OCI-LY7 (cell line): ENCODE measurements at places on chromosomes 5 and 9.
A peak's percentile ranks its signal among the peaks of the same experiment; 100 is the strongest.

DNA sequence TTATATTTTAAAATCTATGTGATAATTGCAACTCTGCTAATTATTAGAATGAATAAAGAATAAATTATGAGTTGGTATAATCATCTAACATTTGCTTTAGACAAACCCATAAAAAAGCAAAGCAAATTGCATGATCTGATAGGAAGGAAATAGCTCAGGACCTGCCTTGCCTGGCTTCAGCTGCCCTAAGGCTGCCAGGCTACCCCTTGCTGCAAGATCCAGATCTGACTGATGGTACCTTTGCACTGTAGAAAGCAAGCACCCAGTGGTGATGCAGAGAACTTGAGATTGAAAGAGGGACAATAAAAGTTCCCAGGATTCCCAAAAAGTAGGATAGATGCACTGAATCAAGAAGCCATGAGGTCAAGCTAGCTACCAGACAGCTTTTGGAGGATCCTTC is 100.9 kb upstream of the FSTL4 start:
- DNase-seq = no peak

DNA sequence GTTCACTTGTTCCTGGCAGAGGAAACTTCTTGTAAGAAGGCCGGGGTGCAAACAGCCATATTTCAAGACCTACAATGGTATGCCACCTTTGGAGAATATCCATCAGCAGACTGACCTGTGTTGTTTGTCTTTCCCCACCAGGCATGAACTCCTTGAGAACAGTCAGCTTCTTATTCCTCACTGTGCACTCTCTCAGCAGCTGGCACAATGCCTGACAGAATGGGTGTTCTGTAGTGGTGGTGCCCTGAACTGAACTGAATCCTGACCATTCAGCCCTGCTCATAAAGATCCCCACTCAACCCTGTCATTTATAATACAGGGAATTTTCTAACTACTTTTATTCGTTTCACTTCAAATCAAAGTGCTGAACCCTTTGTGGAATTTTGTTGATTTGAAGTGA is 206.9 kb downstream of the COX7C start:
- DNase-seq = no peak

DNA sequence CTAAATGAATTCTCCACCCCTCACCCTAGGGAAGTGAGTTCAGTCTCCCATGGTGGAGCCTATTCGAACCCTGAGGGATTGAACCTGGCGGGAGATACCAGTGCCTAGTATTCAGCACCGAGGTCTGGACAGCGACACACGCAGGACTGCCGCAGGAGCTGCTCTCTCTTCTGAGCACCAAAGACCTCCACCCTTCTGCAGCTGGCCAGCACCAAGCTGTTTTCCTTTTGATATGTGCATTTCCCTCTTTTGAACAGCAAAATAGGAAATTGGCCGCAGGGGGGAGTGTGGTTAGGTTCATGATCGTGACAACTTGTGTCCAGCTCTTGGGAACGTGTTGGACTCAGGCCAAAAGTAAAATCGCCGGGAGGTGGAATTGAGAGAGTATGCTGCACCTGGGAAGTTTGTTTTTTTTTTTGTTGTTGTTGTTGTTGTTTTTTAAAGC is 1.2 kb upstream of the PCSK1 start:
- DNase-seq = peak; percentile 5

DNA sequence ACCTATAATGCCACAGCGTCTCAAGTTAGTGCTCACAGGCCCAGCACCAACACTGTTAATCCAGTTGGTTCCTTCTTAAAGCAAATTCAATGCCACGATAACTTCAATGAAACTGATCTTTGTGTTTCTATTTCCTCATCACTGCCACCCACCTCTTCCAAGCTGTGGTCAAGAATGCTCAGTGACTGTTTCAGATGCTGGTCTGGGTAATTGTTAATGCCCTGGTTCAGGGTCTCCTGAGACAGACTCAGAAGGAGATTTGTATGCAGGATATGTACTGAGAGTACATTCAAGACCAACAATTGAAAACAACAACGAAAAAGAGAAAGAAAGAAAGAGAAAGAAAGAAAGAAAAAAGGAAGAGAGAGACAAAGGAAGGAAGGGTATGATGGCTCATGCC is 505.3 kb downstream of the TLE4 start:
- DNase-seq = no peak

- DNase-seq = no peak
Measured at GRCh38 chr5:126519637-126520592, 75.1 kb downstream of the ALDH7A1 start.

GRCh38 chr5:34535944-34536623 is 120.0 kb upstream of the RAI14 start:
- no peak for DNase-seq

GRCh38 chr5:144203750-144204596 is 33.3 kb downstream of the KCTD16 start:
- DNase-seq = peak; percentile 64

DNA sequence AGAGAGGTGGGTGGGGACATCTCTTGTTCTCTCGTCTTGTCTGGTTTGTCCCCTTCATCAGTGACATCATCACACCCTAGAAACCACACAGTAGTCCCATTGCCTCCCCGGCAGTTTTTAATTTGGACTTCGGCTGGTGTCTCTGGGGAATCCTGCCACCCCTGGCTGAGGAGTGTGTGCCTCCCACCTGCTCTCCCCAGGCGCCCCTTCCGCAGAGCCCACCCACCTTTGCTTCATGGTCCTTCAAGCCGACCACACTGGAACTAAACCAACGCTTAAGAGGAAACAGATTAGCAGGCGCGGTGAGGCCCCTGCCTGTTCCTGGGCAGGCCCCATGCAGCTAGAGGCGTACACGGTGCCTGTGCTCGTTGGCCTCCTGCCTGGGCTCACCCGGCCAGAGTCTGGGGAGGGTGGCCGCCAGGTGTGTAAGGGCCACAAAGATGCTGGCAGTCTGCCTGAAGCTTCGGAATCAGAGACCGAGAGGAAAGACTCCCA is 107.6 kb upstream of the SPRY4 start:
- no peak for DNase-seq

GRCh38 chr5:51475628-51476027 is 92.4 kb downstream of the ISL1 start:
- DNase-seq = no peak

- no peak for DNase-seq
Measured at GRCh38 chr9:2029666-2030170, 14.6 kb downstream of the SMARCA2 start.

- DNase-seq = no peak
Measured at GRCh38 chr5:96329886-96330529, 103.0 kb downstream of the PCSK1 start.

- no peak for DNase-seq
Measured at GRCh38 chr9:96241391-96241809, 60.6 kb downstream of the HSD17B3 start.

GRCh38 chr9:35522187-35522586 is 32.3 kb downstream of the RUSC2 start:
- DNase-seq = no peak

DNA sequence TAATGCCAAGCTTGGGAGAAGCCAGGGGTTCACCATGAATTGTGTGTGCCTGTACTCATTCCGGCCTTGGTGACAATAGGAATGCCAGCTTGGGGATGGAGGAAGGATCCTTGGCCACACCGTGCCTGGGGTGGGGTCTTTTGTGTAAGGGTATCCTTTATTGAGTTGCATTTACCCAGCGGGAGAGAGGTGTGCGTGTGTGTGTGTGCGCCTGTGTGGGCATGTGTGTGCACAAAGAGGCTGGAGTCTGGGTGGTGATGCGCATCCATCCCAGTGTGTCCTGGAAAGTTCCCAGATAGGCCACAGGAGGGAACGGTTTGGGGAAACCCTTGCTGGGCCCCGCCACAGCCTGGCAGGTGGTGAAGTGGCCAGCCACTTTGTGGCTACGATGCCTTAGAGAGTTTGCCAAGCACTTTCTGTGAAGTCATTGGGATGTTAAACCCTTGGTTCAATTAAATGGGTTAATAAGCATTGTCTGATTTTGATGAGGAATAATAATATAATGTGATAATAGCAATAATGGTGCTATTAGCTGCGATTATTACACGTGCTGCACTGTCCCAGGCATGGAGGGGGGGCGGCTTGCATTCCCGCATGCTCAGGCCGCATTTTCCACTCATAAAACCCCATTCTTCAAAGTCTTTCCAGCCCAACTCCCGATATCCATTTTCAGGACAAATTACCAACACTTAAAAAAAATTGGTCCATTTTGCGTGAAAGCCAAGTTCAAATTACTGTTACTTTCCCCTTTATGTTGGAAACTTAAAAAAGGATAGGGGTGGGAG is 13.7 kb downstream of the PITX1 start:
- DNase-seq = no peak

DNA sequence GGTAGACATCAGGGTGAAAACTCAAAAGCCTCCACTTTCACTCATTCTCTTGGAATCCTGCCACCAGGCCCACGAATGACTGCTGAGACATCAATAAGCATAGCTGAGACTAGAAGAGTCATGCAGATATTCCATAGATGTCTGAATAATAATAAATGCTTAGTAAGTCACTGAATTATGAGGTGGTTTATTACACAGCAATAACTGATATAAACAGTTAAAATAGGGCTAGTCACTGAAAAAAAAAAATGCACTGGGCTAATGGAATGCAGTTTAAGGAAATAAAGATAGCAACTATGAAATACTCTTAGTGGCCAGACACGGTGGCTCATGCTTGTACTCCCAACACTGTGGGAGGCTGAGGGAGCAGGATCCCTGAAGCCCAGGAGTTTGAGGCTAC is 262.8 kb upstream of the CDH6 start:
- no peak for DNase-seq

GRCh38 chr9:109500421-109500974 is 2.4 kb upstream of the PTPN3 start:
- DNase-seq = no peak

- DNase-seq = no peak
Measured at GRCh38 chr9:113926211-113926610, 50.1 kb downstream of the ZNF618 start.

DNA sequence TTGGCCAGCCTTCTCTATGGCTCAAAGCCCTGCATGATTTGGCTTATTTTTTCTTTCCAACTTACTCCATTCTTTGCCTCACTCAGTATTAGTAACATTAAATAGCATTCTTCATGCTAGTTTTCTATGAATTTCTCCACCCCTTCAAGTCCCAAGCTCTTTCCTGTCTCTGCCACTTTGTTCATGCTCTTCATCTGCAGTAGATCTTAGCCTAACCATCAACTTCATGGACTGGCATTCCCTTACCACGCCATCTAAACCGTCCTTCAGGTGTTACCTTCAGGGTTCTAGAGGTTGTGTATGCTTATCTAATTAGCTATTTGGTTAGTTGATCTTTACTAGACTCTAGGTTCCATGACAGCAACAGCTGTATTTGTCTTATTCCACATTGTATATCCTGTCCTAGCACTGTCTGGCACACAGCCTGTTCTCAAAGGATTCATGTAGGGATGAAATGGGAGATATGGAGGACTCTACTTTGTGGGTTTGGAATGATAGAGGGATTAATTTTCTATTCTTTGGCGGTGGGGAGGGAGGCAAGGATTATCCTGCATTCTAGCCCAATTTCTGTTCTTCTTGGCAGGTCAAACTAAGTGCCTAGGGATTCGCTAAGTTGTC is 26.4 kb downstream of the TMEM167A start:
- no peak for DNase-seq

DNA sequence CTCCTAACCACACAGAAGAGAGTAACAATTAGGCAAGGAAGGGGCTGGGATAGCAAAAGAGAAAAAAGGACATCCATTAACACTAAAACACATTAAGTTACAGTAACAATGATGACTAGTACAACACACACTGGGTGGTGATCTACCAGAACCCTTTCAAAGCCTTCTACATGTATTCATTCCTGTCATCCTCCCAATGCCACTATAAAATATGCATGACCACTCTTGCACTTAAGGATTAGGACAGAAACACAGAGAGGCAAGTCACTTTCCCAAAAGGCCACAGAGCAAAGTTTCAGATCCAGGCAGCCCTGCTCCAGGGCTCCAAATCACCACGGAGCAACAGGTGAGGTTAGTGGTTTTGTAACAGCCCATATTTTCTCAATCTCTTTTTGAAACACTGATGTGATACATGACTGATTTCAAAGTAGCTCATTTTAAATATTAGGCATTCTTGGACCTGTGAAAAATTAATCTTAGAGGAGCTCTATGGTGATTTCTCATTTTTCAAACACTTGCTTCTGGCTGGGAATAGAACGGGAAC is 86.7 kb downstream of the AUH start:
- DNase-seq = no peak

DNA sequence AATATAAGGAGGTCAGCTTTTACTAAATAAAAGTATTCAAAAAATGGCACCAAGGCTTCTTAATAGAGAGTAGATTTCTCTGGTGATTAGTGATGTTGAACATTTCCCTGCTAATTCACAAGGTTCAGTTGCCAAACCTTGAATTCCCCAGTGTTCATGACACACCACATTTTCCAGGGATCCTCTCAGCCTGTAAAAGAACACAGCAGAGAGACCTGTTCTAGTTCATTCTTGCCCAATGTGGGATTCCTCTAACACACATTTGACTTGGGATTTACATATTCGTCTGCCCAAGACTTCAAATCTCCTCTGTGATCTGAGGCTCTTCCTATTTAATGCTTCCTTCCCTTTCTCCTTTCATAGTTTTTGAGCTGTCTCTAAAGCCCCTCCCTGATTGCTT is 273.2 kb upstream of the CDH9 start:
- DNase-seq = no peak

GRCh38 chr9:137012694-137013570 is 15.1 kb downstream of the ABCA2 start:
- DNase-seq = no peak

GRCh38 chr5:68345582-68345981 is 130.0 kb downstream of the PIK3R1 start:
- no peak for DNase-seq

- DNase-seq = peak; percentile 30
Measured at GRCh38 chr9:36192196-36192595, 1.5 kb downstream of the CLTA start.

DNA sequence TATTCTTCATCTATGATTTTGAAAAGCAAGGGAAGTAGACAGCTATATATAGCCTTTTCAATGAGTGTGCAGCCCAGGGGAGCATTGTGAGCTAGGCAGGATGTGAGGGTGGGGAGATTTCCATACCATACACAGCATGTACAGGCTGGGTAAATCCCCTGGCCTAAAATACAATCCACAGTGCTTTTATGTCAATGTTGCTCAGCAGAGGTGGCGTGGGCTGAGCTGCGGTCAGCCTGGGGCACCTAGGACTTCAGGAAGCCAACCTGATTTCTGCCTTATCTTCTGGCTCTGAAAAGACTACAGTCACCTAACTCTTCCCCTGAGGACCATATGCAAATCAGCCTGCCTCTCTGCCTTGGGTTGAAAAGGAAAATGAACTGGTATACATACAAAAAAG is 6.3 kb upstream of the GARIN3 start:
- DNase-seq = peak; percentile 67
